Pericardium fibroblast (primary cell): ENCODE measurements at places on chromosomes 7 and 10. TPM values are rescaled to one million over a fixed set of nuclear protein-coding genes. Genes with fewer than 3 reads are reported as not detected.

VSTM4 gene
- total RNA-seq: 9.1 and 9.3 TPM in 2 replicates

C1QL3 gene
- not detected in 2 replicates for total RNA-seq

PAX4 gene
- total RNA-seq: not detected in 2 replicates

HMX3 gene
- total RNA-seq: not detected in 2 replicates

IFIT1 gene
- 12.6 and 23.2 TPM in 2 replicates for total RNA-seq

SBDS gene
- total RNA-seq: 72.1 and 110 TPM in 2 replicates

TSPAN13 gene
- total RNA-seq: 1.0 and 5.6 TPM in 2 replicates

LIPJ gene
- not detected in 2 replicates for total RNA-seq

GATA3 gene
- 0.35 TPM in 1 of 2 replicates, not detected in the other for total RNA-seq

HMX2 gene
- total RNA-seq: not detected in 2 replicates

ENTPD1 gene
- 2.3 TPM in 1 of 2 replicates, not detected in the other for total RNA-seq

CTBP2 gene
- 36.8 and 43.9 TPM in 2 replicates for total RNA-seq

DHX32 gene
- 22.3 and 23.7 TPM in 2 replicates for total RNA-seq

LRRTM3 gene
- total RNA-seq: not detected in 2 replicates

TRDMT1 gene
- total RNA-seq: 2.1 and 2.7 TPM in 2 replicates

TMEM270 gene
- not detected in 2 replicates for total RNA-seq

SNCG gene
- total RNA-seq: 8.6 and 16.2 TPM in 2 replicates

PPP1R9A gene
- 0.23 and 0.51 TPM in 2 replicates for total RNA-seq
